ENCODE measurements at places on chromosomes 5 and 9.
A peak's percentile ranks its signal among the peaks of the same experiment; 100 is the strongest.

GRCh38 chr5:134007581-134008265 lies 2.9 kb upstream of the VDAC1 start:
- DNase-seq: no peak

DNA sequence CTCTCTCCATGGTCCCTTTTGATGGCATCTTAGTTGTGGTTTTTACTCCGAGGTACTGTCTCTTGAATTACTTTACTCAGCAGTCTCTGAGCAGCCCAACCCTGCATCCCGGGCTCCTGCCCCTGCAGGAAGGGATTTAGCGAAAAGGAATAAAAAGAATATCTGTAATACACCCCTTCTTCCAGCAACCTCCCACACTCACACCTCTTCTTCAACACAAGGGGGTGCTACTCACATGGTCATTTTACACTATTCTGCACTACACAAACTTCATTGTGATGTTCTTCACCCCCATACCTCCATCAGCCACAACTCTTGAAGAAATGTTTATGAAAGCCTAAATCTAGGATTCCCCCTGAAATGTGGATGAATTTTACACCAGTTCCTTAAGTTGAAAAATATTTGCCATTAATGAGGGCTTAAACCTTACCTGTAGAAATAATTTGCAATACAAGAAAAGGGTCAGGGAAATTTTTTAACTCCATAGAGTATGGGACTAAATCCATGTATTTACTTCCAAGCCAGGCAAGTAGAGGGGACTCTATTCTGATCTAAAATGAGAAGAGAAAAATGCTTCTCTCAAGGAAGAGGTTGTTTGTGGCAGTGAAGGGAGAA lies 26.0 kb downstream of the TPD52L3 start:
- no peak for DNase-seq

DNA sequence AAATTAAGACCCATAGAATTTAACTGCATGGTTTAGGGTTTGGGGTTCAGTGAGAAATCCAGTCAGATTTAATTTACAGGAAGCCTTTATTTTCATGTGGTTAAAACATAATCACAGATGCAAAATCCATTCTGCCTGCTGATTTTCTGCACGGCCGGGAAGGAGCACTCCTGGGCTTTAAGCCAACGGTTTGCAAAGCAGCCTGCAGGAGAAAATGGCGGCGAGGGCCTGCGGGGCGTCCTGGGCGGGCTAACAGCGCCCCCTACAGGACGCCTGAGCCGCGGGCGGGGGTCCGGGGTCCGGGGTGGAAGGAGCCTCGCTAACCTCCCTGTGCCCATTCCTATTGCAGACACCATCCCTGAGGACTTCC lies 47.6 kb downstream of the THBS4 start:
- DNase-seq: peak; percentile 35

- DNase-seq: no peak
Observed at GRCh38 chr5:2129568-2130272, 247.0 kb upstream of the IRX4 start.

DNA sequence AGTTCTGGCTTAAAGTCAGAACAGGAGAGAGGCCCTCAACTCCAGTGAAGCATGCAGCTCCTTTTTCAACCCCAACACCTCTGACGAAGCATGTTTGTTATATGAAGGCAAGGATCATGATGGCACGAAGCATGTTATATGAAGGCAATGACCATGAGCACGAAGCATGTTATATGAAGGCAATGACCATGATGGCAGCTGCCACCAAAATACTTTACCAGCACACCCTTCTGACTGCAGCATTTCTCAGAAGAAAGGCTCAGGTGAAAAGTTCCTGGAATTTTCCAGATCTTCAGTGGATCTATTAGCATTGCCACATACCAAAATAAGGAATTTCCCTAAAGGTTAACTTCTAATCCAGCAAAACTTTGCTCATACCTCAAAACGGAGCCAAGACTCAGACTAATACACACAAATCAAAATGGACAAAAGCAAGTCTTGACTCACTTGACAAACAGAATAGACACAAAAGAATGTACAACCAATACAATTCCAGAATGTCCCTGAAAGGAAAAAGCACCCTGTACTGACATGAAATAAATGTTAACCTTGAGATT lies 217.4 kb downstream of the FANCC start:
- no peak for DNase-seq

DNA sequence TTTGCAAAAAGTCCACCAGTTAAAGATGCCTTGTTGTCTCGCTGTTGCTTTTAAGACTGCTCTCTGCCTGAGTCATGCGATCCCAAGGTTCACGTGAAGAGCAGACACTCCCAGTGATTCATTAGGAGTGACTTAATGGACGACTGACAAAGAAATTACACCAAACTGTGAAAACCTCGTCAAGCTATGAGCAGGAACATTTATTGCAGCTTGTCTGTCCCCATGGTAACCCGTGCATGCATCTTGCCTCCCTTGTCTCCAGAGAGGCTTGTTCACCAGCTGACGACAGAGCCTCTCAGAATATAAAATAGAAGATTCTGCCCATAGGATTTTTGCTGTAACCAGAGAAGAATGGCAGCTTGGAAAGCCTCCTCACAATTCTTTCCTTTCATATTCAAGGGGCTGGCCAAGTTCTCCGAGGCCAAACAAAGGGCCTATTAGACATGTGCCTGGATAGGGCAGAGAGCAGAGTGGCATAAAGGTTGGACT lies 352.7 kb downstream of the SPOCK1 start:
- DNase-seq: no peak

DNA sequence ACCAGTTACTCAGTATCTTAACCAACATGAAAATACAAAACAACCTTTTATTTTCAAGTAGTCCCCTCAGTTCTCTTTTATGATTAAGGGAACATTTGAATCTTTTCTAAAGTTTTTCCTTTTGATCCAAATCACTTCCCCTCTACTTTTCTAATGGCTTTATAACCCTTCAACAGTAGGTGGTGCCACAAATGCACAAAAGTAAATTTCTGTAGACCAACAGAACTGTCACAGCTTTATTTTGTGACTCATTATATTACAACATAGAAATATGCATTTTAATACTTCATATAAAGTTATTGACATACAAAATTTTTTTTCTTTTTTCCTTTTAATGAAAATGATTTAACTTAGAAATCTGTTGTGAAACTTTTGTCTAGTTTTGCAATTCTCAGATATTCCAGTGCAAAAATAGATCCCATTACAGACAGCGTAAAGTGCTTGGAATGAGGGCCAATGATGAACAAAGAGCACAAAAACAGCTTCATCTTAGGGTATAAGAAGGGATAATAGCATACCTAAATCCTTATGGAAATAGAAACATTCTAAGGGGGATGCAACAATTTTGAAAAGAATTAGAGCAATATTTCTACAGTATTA lies 17.0 kb downstream of the NIPSNAP3B start:
- no peak for DNase-seq

Measured in activated T-helper 9 cell treated with anti-CD3 and anti-CD28 coated beads, Interleukin-2, amount 50 U/mL, for 16 hours (primary cell).